ENCODE measurements at places on chromosomes 6 and 20.

DNA sequence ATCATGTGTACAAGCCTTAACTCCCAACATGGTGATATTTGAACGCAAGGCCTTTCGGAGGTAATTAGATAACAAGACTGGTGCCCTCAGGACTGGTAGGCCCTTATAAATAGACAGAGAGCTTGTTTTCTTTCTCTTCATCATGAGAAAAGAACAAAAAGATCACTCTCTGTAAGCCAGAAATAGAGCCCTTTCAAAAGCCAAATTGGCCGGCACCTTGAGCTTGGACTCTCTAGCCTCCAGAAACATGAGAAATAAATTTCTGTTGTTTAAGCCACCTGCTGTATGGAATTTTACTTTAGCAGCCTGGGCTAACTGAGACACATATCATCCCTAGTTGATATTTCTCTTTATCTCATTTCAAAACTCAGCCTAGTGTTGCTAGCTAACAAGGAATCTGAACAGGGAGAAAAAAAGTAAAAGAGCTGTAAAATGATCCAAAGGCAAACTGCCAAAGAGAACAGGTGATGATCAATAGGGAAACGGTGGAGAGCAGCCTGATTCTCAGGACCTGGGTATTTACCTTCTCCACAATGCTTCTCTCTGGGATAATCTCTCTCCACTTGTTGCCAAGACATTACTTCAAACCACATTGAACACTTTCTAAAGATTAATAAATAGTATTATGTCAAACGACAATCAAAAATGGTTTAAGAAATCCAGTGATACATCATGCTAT, 6.1 kb downstream of the COL21A1 start:
- DNase-seq, result no peak

DNA sequence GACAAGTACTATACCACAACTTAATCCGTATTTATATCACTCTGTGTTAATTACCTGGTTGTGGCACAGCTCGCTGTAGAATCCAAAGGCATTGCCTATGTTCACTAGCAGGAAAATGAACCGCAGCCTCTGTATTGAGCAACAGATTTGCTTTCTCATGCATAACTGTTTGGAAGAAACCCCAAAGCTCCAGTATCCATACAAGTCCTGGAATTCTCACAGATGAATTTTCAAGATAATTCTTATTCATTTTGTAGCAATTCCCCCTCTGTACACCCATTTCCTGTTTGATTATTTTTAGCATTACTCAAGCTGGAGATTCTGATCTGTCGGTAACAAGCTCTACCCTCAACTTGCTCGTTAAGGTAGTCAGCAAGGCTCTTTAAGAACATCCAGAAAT, 63.5 kb downstream of the STMND1 start:
- DNase-seq, result no peak

- DNase-seq, result no peak
These were observed 60.9 kb downstream of the SAMD3 start for GRCh38 chr6:130161683-130162404.

DNA sequence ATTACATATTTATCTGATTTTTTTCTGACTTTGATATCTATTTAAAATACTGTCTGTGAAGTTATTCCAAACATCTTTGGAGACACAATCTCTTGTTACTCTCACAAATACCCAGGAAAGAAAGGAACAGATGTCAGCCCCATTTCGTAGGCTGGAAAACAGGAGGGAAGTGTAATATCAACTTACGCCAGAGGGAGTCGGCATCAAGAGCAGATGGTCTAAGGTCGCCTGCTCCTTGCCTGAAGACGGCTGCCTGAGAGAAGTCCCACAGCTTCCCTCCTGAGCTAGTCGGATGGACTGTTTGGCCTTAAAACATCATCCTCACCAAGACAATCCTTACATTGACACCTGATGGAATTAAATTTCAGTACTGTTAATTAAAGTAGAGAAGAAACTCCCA, 13.4 kb downstream of the CST7 start:
- DNase-seq, result no peak

DNA sequence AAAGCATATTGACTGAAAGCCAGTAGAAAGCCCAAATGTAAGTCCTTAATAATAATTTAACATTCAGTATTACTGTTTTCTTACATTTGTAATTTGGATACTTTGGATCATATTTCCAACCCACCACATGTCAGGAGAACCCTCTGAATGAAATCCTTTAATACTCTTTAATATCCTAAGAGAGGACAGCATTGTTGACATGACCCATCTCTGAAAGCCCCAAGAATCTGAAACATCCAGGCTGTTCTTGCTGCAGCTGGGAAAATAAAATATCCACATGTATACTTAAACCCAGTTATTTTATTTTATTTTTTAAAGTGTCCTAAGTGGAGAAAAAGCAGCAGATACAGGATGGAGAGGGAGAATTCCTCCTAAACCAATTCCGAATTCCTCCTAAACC, 130.8 kb upstream of the RIPOR2 start:
- DNase-seq, result no peak

- no peak for DNase-seq
These were observed at the start of gene PDYN for GRCh38 chr20:1993986-1994385. TSS of gene PDYN (minus strand) at chr20:1994058. CDS start at chr20:1983084, 10,974 bp downstream.

DNA sequence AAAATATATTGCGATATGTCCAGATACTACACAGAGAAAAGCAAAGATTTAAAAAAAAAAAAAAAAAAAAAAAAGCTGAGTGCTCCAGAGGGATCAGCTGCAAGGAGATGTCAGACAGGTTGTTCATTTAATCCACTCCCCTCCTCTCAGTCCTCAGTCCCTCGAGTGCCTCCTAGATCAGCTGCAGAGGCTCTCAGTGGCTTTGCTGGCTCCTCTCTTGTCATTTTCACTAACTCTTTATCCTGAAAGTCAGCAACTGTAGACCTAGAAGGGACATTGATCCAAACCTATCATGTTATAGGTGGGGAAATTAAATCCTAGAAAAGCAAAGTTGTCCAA, 61.6 kb downstream of the KIAA0319 start:
- DNase-seq, result no peak

DNA sequence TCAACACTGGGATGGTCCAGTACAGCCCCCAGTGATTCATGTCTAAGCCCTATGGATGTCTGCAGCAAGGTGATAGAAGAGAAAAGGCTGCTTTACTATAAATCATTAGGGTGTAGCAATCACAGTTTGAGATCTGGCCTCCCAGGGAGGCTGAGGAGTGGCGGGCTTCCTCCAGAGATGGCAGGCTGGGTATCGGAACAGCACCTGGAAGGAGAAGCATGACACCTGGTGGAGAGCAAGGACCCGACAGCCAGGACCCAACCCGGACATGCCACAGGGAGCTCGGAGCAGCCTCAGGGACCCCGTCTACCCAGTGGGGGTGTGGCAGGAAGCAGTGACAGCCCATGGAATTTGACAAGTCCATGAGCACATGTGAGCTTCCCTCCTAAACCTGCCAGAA, 114.8 kb upstream of the CD93 start:
- DNase-seq, result no peak

DNA sequence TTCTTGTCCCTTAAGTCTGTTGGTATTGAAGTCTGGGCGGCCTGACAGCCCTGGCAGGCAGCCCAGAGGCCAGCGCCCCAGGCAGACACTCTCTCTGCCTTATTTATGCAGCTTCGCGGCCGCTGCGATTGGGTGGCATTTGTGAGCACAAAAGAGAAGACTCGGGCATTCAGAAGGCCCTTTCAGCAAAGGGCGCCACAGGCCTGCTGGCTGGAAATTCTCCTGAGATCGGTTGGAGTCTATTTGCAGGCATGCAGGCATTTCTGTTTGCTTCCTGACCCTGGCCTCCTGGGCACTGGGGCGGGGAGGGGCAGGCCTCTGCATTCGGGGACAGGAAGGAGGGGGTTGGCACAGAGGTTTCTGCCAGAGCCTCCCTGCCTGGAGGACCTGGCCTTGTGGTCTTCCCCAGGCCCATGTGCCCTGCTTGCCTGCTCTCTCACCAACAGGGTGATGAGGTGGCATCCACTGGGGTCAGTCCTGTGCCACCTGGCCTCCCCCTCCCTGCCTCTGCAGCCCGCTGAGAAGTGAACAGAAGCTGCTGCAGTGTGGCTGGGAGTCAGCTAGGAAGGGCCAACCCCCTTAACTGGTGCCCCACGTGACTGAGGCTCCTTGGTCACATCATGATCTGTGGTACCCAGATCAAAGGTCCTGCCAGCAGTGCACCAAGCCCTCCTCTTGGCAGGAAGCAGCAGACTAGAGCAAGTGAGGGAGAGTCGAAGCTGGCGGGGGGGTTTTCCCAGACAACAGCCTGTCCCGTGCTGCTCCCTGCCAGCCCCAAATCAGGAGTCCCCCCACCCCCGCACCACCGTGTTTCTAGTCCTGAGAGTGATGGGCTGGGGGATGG, 16.6 kb upstream of the CCDC167 start:
- no peak for DNase-seq

DNA sequence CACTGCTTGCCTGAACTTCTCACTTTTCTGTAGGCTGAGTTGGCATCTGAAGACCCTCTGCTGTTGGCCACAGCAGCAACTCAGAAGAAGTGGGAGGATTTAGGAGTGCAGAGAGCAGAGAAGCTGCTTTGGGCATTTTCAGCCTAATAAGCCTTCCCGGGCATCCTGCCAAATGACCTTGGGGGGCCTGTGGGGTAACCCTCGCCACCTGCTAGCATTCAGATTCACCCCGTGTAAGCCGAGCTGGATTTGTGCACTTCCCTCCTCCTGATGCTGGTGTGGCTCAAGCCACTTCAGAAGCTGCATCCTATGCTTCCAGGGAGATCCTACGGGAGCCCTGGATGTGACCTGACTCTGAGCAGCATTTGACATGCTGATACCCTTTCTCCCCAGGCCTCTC, 114.8 kb downstream of the LRFN2 start:
- DNase-seq, result peak; percentile 1

DNA sequence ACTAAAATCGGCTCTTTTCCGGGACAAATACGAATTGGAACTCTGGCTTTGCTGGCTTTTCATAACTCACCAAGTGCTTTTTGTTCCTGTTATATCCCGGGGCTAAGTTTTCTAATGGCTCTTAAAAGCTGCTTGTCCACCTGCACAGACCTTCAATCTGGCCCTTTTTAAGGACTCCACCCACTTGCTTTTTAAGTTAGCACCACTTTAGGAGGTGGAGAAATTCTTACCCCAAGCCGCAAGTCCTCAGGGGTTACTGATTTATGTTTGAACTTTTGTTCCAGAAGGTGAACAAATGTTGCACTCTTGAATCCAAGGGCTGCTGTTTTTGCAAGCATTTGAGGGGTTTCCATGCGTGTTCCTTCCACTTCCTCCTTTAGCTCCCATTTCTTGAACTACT, 37.8 kb downstream of the FAM184A start:
- no peak for DNase-seq

- no peak for DNase-seq
These were observed 8.0 kb upstream of the NKX2-2 start for GRCh38 chr20:21521596-21522480.

DNA sequence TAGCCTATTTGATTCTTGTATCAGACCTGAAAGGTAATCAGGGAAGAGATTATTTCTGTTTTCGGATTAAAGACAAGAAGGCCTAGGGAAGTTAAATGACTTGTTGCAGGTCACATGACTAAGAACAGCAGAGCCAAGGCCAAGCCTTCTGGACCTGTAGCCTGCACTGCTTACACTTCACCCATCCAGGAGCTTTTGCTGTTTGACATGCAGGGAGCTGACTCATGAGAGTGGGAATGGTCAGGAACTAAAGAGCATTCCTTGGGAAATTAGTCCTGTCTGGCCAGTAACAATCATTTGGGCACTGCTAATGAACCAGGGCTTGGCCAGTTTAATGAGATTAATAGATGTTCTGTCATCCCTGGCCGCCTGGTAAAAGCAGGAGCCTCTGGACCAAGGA, 46.8 kb downstream of the EIF2S2 start:
- no peak for DNase-seq

DNA sequence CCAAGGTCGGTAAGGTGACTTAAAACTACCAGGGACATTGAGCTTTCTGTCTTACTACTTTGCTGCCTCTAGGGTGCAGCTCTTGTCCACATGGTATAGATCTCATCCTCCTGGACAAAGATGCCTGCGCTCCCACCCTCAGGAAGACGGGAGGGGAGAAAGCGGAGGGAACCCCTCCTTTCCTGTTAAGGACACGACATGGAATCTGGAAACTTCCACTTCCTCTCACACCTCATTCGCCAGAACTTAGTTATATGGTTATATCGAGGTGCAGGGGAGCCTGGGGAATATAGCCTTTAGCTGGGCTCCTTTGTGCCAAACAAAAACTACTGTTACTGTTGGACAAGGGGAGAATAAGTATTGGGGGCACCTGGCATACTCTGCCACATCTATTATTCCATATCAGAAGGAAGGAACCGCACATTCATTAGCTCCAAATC, 224.3 kb upstream of the TSHZ2 start:
- DNase-seq, result no peak

GRCh38 chr6:35053701-35054100, 87.4 kb downstream of the TCP11 start:
- no peak for DNase-seq

GRCh38 chr6:24910961-24911725, 24.6 kb downstream of the RIPOR2 start:
- no peak for DNase-seq

DNA sequence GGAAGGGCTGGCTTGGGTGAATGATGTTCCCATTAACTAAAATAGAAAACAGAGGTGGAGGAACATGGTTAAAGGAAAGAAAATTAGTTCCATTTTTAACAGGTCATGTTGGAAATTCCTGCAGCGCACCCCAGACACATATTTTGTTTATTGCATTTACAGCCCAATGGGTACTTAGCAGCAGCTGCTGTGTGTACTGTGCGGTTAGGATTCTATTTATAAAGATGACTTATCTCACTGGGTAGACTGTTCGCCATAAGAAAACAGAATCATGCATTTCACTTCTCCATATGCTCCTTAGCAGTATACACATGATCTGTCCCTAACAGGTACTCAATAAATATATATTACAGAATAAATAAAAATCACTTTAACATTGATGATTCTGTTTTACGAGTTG, 135.8 kb downstream of the SLC35F1 start:
- no peak for DNase-seq

- no peak for DNase-seq
These were observed 228.6 kb downstream of the ADGB start for GRCh38 chr6:146827216-146827928.

GRCh38 chr6:150934380-150934779, 68.9 kb downstream of the MTHFD1L start:
- no peak for DNase-seq

- no peak for DNase-seq
These were observed 43.9 kb downstream of the CDH4 start for GRCh38 chr20:61295682-61296628.

DNA sequence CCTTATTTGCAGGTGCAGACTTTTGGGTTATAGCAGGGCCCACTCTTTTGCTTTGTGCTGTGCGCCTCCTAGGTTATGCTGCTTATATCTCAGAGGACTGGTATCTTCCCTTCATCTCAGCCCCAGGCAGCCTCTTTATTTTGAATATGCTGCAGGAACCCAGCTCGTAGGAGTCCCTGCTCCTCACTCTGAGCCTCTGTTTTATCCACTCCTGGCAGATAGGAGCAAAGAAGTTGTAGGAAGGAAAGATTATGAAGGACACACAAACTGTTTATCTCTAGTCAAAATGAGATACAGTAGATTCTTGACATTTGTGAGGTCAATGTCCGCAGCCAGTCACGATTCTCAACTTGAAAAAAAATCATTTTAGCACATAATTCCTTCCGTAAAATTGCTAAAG, 15.6 kb downstream of the L3MBTL3 start:
- no peak for DNase-seq

- no peak for DNase-seq
These were observed 61.0 kb downstream of the KIF6 start for GRCh38 chr6:39664173-39664572.

Measured in HL-60 (cell line).